ENCODE measurements at places on chromosomes 1 and 21.

DNA sequence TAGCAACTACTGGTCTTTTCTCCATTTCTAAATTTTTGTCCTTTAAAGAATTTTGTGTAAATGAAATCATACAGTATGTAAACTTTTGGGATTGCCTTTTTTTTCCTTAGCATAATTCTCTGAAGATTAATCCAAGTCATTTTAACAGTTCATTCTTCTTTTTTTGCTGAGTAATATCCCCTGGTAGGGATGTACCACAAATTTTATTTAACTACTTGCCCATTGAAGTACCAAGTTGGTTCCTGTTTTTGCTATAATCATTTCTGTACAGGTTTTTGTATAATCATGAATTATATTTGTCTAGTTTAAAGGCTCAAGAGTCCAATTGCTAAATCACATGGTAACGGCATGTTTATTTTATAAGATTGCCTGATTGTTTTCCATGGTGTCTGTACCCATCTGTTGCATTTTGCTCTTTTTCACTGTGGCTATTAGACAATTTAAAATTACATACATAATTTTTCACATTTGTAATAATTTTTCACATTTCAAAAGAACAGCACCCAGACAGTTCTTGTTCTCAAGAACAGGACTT, 891.1 kb downstream of the USP25 start:
- no peak for DNase-seq

DNA sequence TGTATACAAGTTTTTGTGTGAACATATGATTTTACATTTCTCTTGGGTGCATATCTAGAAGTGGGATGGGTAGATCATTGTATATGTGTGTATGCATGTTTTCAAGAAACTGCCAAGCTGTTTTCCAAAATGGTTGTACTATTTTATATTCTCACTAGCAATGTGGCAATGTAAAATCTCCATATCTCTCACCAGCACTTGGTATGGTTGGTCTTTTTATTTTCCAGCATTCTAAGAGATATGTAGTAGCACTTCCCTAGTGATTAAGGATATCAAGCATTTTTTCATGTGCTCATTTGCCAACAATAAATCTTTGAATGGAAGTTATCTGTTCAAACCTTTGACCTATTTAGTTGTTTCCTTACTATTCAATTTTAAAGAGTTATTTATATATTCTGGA, 310.7 kb downstream of the ZNF326 start:
- DNase-seq = no peak

- DNase-seq = no peak
These were observed 25.0 kb downstream of the SDC3 start for GRCh38 chr1:30883389-30884172.

- DNase-seq = no peak
These were observed 11.0 kb upstream of the REN start for GRCh38 chr1:204177133-204177532.

- no peak for DNase-seq
These were observed 4.6 kb upstream of the SLC6A9 start for GRCh38 chr1:44035726-44036408.

GRCh38 chr1:217136895-217137205, 413.6 kb upstream of the ESRRG start:
- no peak for DNase-seq

DNA sequence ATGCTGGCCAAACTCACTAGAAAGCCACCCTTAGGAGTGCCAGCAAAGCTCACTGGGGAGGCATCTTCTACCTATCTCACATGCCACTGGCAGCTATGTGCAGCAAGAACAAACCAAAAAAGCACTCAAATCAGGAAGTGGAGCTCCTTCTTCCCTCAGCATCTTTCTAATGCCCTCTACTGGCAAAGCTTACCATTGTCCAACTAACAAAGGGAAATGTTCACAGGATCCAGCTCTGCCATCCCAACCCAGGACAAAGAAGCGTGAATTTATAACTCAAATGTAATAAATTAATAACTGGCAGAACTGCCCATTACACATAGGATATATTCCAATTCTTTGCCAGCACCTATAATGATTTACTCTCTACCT, 38.9 kb downstream of the LEPR start:
- no peak for DNase-seq

DNA sequence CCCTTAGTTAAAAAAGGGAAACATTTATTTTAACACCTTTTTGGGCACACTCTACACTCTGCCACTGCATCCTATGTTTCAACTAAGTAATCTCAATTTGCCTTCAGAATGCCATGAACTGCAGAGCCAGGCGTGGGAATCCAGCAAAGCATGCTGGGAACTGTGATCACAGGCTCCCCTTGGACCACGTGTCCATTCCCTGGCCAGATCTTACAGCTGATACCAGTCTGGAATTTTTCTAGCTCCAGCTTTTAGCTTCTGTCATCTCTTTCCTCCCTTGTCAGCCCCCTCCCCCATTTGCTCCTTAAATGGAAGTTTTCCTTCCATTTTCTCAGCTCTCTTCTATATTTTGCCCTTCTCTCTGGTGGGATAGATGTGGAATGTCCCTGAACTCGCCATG, 29.4 kb downstream of the RCSD1 start:
- DNase-seq = no peak

GRCh38 chr1:63984930-63985290, 211.1 kb downstream of the ROR1 start:
- no peak for DNase-seq

DNA sequence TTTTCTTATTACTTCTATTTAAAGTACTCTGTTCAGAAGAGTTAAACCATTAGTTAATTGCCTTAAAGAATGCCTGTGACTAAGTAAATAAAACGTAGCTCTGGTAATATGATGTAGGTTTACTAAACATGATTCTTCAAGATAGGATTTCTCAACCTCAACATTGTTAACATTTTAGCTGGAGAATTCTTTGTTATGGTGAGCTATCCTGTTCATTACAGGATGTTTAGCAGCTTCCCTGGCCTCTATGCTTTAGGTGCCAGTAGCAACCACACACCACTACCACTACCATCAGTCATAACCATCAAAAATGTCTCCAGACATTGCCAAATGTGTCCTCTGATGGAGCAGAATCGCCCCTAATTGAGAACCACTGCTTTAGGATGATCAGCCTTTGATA, 10.7 kb downstream of the RPF1 start:
- DNase-seq = no peak

GRCh38 chr1:116253566-116254382, 119.3 kb upstream of the ATP1A1 start:
- no peak for DNase-seq

GRCh38 chr1:67970088-67970487, 80.3 kb downstream of the DIRAS3 start:
- no peak for DNase-seq

GRCh38 chr1:109027841-109028240, 14.1 kb downstream of the WDR47 start:
- DNase-seq = no peak

- DNase-seq = peak; percentile 13
These were observed 392.8 kb upstream of the CAMK1G start for GRCh38 chr1:209190591-209191261.

DNA sequence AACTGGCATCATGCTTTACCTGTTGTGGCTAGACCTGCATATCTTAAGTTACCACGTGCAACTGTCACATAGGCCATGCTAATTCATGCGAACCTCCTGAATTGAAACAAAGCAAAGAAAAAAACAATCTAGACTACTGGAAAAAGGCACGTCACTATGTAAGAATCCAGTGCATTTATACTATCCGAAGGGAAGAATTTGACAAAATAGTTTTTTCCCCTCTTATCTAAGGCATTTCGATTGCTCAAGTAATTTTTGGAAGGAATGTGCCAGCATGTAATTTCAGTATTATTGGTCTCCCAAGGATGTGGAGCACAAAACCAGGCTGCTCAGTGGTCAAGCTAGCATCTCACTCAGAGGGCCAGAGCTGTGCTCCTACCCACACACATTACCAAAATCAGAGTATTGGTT, 31.5 kb upstream of the C1orf198 start:
- DNase-seq = no peak

DNA sequence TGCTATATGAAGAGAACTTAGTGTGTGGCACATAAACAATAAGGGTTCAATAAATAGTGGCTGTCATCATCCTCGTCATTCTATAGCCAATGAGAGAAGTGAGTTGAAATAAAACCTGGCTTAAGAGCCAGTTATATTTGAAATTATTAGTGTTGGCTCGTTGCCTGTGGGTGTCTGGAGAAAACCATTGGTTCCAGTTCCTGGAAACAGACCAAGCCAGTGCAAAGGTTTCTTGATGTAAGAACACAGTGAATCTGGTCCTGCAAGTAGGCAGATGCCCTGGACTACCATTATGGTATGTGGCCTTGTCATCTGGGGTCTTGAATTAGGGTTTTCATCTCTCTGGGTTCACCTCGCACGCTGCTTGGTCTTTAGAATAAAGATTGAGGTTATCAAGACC, 43.3 kb downstream of the URB2 start:
- no peak for DNase-seq

DNA sequence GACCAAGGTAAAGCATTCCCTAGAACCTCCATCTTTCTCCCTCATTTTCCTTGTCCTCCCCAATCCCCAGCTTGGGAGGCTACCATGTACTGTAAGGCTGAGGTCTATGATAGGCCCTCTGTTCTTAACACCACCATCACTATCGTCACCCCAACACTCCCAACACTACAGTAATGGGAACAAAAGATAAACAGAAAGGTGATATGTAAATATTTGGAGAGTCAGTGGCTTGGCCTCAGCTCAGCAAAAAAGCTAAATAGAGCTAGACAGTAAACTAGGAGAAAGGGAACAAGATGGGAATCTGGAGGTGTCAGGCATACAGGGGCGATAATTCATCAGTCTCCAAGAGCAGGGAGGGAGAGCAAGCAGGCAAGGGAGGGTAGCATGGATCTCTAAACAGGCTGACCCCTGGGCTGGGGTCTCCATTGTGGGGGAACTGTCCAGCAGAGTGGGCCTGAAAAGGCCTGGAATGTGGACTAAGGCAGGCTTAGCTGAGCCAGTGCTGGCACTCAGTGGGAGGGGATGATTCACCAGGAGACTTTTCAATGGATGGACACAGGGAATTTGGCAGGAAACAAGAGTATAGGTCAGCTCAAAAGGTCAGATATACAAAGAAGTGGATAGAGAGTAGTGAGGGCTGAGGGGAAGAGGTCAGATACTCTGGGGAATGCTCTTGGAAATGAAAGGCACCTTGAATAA, 6.7 kb downstream of the WNT2B start:
- DNase-seq = no peak

All from stimulated activated CD4-positive, alpha-beta T cell treated with anti-CD3 and anti-CD28 coated beads, Interleukin-12 subunit alpha, Interleukin-12 subunit beta, amount 100 ng/mL, for 24 hours (primary cell).